ENCODE measurements at places on chromosomes 13 and 19.

GRCh38 chr19:29851769-29852521, 40.2 kb downstream of the CCNE1 start:
- DNase-seq: no peak

DNA sequence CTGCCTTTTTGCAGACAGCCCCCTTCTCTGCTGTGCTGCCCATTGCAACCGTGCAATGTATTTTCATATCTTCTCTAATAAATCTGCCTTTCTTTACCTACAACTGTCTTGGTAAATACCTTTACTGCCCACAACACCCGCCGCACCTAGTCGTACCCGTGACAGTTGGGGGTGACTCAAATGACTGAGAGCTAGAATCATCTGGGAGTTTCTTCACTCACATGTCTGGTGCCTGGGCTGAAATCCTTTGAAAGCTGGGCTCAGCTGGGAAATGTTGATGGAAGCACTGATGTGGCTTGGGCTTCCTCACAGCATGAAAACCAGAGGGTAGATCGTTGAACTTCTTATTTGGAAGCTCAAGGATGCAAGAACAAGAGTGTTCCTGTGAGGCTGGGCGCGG, 2.8 kb upstream of the PNMA8A start:
- DNase-seq: no peak

GRCh38 chr13:20424949-20425348, 100.7 kb downstream of the CRYL1 start:
- no peak for DNase-seq

- peak; percentile 19 for DNase-seq
These were observed 21.5 kb downstream of the COLGALT1 start for GRCh38 chr19:17576758-17577456.

DNA sequence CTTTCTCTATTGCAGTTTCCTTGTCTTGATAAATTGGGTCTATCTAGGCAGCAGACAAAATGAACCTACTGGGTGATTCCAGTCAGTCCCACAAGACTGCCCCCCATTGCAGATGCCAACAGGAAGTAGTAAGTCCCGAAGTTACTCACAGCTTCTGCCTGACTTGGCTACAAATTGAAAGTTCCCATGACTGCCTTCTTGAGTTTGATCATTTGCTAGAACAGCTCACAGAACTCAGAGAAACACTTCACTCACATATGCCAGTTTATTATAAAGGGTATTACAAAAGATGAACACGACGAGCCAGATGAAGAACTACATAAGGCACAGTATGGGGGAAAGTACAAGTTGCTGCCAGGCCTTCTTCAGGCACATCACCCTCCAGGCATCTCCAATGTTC, 50.0 kb downstream of the TEX26 start:
- no peak for DNase-seq

DNA sequence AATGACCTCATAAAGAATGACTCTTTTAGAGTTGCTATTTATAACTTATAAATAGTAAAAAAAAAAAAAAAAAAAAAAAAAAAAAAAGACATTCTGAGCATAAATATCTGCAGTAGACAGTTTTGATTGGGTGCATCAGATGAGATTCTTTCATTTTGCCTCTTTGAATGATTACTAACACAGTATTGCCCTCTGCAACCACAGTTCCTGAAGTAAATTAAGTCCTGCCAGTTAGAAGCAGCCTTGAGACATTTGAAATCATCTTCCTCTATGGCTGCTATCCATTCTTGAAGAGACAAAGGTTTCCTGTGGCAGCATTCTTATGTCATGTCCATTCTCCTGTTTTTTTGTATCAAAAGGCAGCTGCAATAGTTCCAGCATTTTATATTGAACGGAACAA, 892.4 kb upstream of the MIR17HG start:
- DNase-seq: no peak

- no peak for DNase-seq
These were observed 3.3 kb downstream of the FCER2 start for GRCh38 chr19:7698583-7698982.

GRCh38 chr19:48965040-48965805, at the start of gene FTL:
FTL (plus strand) TSS chr19:48965309; CDS start chr19:48965508, 199 bp downstream.
- DNase-seq: peak; percentile 78

- peak; percentile 93 for DNase-seq
These were observed 552 bp upstream of the GRWD1 start for GRCh38 chr19:48445256-48445605.

DNA sequence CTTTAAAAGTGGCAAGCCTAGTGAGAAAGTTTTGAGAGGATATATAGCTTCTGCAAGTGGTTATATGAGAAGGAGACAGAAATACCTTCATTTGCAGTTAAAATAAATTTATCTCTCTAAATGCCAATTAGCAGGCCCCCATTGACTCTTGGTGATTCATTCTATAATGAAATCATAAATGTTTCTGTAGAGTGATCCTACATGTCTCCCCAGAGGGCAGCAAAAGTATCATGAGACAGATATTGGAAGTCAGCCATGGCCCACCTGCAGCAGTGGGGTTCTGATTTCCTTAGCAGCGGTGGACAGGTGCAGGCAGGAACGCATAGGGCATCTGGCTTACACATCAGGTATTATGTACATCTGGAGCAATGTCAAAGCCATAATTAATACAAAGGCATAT, 385.4 kb upstream of the SLC10A2 start:
- no peak for DNase-seq

GRCh38 chr13:97043302-97043701, 49.0 kb upstream of the OXGR1 start:
- no peak for DNase-seq

DNA sequence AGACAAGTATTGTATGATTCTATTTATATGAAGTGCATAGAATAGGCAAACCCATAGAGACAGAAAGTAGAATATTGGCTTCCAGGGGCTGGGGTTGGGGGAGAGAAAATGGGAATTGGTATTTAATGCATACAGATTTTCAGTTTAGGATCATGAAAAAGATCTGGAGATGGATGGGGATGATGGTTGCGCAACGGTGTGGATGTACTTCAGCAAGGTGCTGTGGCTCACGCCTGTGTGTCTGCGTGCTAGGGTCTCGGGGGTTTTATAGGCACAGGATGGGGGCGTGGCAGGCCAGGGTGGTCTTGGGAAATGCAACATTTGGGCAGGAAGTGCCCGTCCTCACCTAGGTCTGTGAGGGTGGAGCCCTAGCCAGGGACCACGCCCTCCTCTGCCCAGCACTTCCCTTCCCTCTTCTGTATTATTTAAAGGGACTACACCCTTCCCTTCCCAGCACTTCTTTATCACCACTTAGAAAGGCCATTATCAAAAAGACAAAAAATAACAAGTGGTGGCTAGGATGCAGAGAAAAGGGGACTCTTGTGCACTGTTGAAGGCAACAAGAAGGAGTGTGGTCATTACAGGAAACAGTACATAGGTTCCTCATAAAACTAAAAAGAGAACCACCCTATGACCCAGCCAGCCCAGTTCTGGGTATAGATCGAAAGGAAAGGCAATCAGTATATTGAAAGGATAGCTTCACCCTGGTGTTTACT, 29.0 kb downstream of the LILRB4 start:
- DNase-seq: no peak

DNA sequence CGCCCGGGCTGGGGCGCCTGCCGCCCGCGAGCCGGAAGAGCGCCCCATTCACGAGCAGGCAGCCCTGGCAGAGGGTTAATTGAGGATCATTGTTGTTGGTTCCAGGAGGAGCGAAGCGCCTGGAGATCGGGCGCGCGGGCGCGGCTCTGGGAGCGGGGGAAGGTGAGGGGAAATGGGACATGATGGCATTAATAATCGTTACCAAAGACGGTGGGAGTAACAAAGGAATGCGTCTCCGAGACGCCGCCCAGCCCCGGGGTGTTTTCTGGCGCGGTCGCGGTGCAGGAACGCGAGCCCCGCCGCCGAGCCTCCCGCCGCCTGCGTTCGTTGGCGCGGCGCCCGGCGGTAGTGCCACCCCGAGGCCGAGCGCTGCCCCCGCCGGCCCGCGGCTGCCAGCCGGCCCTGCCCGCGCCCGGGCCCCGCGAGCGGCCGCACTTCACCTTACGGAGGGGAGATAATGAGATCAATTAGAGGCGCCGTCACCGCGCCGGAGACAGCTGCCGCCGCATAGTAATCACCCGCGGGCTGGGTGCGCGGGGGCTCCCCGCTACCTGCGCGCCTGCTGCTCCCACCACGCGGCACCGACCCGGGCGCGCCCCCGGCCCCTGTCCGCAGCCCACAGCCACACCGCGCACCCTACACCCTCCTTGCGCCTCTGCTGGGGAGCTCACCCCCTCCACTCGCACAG, 2.8 kb downstream of the ZNF536 start:
- no peak for DNase-seq

DNA sequence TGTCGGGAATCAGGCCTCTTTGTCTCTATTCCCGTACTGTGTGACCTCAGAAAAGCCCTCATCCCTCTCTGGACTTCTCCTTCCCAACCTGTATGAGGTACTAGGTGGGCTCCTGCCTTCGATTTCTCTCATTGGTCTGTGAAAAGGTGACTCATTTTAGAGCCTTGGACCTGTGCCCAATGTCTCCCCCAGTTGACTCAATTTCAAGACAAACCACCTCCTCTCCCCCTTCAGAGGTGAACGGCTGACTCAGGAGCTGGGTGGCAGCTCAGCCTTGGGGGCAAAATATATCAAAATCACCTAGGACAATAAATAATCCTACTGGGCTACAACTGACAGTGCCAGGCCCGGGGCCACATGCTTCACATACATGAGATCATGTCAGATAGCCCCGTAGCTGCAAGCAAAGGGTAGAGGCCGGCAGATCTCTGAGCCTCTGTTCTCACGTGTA, 630 bp downstream of the COQ8B start:
- no peak for DNase-seq

- DNase-seq: no peak
These were observed 302.6 kb downstream of the TDRD3 start for GRCh38 chr13:60699636-60700035.

DNA sequence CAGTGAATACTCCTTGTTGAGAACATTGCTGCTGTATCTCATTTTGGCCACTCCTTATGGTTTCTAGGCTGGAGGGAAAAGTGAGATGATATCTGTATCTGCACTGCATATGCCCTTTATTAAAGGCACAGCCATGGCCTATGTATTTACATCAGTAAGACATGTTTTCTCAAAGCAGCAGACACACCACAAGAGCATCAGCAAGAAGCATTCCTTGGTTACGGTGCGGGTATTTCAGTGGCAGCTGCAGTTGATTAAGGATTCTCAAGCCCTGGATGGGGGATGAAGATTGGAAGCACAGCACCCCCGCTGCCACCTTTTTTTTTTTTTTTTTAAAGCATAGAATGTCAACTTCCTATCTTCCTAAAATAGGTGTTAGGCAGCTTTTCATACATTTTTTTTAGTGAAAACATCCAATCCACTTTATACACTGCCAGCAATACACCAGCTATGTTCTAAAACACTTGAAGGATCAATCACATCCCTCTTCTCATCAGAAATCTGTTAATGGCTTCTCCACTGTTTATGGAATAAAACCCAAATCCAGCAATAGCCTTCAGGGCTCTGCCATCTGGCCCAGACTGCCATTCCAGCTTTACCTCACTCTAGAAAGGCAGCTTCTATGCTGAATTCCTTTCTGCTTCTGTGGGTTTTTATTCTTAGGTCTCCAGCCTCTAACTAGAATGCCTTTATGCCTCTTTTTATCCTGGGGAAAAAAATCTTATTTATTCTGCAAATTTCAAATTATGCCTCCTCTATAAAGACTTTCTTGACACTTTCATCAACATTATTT, 331.0 kb downstream of the DNAJC15 start:
- peak; percentile 69 for DNase-seq

DNA sequence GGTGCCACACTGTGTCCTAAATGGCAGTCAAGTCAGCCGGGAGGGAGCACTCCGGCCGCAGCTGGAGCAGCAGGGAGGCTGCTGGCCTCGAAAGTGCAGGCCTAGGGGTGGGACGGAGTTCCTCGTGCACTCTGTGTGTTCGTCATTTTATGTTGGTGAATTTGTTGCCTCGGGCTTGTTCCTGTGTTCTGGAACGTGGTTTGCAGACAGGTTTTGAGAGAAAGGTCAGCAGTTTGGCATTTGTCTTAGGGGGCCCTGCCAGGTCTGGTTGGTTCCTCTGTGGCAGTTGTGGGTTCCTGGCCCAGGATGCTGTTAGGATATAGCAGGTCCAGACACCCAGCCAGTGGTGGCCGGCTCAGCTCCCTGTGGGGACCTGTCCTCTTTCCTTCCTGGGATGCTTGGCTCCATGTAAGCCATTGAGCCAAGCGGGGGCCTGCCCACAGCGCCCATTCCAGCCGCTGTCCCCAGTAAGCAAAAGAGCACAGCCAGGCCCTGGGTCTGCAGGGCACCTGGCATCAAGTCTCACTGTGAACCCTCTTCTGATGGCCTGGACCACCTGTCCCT, 30.0 kb downstream of the MPHOSPH8 start:
- DNase-seq: no peak

DNA sequence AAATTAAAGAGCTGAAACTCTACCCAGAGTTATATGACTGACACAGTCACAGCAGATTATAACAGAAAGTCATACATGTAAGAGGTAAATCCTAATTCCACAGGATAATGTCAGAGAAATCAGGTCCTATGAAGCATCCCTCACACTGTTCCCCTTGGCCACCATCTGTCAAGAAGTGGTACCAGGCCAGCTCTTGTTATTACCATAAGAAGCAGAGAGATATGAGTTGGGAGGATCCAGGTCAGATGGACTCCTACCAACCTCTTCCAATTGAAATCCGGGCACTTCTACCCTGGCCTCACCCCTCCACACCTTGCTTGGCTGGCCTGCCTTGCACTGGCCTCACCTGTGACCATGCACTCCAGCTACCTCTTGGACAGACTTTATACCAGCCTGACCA, 353.2 kb downstream of the DNAJC15 start:
- peak; percentile 55 for DNase-seq

DNA sequence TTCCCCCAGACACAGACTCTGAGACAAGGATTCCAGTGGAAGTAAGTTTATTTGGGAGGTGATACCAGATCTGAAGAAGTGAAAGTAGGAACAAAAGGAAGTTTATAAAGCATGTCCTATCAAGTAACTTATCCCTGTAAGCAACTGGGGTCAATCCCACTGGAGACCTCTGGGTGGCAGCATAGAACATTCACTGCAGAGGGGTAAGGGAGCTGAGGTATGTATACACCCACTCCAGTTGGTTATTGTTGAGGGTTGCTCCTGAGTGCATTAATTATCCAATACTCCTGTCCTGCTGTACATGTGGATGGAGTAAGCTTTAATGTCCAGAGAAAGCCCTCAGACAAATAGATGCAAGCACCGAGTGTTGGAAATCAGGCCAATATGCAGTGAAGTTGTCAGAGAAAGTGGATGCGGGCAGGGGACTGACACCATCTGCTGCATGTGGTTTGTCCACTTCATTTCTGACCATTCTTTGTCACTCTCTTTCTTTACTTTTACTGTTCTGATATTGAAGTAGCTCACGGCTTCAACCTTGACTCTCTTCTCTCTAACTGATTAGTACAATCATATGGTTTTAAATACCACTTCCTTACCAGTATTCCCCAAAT, 46.7 kb downstream of the NOTCH3 start:
- DNase-seq: no peak

GRCh38 chr19:30593975-30594745, 222.0 kb downstream of the ZNF536 start:
- DNase-seq: no peak

GRCh38 chr13:105928901-105929300, 606.6 kb downstream of the EFNB2 start:
- no peak for DNase-seq

- no peak for DNase-seq
These were observed 13.8 kb downstream of the EPS15L1 start for GRCh38 chr19:16457954-16458331.

GRCh38 chr13:40671956-40672764, 5.7 kb upstream of the FOXO1 start:
- DNase-seq: peak; percentile 64
